ENCODE measurements at places on chromosomes 1 and 21. TPM values are rescaled to one million over a fixed set of nuclear protein-coding genes. Genes with fewer than 3 reads are reported as not detected.

Gene S100A14
- 0.46 TPM for total RNA-seq

Gene FCRL1
- total RNA-seq, result not detected

Gene NECTIN4
- 0.05 TPM for total RNA-seq

Gene LHX8
- not detected for total RNA-seq

Gene PRMT6
- total RNA-seq, result 9.7 TPM

Gene GPR153
- 0.26 TPM for total RNA-seq

Gene GSTM4
- total RNA-seq, result 8.2 TPM

Gene DRAM2
- 30.1 TPM for total RNA-seq

Gene DNAH14
- not detected for total RNA-seq

Gene ACOT11
- 0.99 TPM for total RNA-seq

Gene BACE2
- 1.1 TPM for total RNA-seq

GRCh38 chr1:161725908-161726472 is 4.6 kb downstream of the FCRLB start:
- H3K4me3 ChIP-seq, result peak overlapping the region; percentile 74
- peaks cover 50% of the 10 kb centered on the region for H3K4me1 ChIP-seq
- no peaks in the 10 kb centered on the region for H3K36me3 ChIP-seq
- H3K27ac ChIP-seq, result peak overlapping the region; percentile 26
- DNase-seq, result peak; percentile 39

DNA sequence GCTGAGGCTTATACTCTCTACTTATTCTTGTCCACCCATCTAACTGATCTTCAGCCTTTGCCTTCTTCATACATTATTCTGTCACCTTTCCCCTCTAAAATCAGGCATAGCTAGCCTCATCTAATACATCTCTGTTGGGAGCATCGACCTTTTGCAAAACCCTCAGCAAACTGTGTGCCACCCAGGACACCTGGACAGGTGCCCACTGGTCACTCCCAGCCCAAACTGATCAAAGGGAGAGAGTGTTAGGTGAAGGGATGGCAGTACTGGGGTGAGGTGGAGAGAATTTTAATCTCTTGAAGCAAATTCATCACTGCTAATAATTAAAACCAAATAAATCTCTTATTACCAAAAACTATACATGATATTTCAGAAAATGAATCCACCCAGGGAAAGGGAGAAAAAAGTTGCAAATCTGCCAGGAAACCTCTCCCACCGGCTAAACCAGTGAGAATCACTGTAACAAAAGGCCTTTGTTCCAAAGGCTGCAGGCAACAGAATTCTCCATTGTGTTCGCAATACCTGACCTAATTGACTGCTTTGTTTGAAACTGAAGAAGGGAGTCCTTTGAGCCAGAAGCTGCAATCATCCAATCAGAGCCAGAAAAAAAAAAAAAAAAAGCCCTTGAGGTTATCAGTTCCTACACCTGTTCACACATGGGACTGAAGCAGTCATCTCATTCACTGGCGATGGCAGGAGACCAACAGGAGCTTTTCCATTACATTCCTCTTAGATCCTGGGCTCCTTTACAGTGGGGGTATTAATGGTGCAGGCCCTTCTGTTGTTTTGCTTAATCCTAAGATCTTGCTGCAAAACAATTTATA is 172.6 kb downstream of the APP start:
- peaks cover 3% of the 10 kb centered on the region for H3K36me3 ChIP-seq
- H3K27ac ChIP-seq, result no peak overlapping the region
- no peaks in the 10 kb centered on the region for H3K27me3 ChIP-seq
- no peak for DNase-seq

DNA sequence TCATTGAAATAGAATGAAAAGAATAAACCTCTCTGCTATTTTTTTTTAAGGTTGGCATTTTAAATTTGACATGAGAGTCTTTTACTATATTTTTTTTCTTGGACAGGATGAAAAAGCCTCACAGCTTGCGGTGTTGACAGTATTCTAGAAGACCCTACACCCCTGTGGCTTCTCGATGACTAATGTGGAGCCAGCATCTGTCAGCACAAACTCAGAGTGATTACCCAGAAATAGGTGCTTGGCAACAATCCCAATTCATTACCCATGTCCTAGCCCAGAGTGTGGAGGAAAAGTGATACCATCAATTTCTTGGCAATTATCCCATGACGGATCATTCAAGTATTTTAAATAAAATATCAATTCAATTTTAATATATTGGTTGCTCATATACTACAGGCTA is 186.8 kb upstream of the MAP1LC3C start:
- no peak for DNase-seq
- H3K27me3 ChIP-seq, result no peaks in the 10 kb centered on the region
- no peak overlapping the region for H3K27ac ChIP-seq
- H3K4me3 ChIP-seq, result no peak overlapping the region

GRCh38 chr1:229230893-229231753 is 39.8 kb upstream of the RAB4A start:
- no peaks in the 10 kb centered on the region for H3K36me3 ChIP-seq
- H3K27me3 ChIP-seq, result no peaks in the 10 kb centered on the region
- no peak overlapping the region for H3K4me3 ChIP-seq
- peaks cover 4% of the 10 kb centered on the region for H3K4me1 ChIP-seq

- DNase-seq, result no peak
- H3K36me3 ChIP-seq, result no peaks in the 10 kb centered on the region
- no peak overlapping the region for H3K4me3 ChIP-seq
- no peak overlapping the region for H3K27ac ChIP-seq
Measured at GRCh38 chr1:68269637-68270430, 37.5 kb upstream of the WLS start.

DNA sequence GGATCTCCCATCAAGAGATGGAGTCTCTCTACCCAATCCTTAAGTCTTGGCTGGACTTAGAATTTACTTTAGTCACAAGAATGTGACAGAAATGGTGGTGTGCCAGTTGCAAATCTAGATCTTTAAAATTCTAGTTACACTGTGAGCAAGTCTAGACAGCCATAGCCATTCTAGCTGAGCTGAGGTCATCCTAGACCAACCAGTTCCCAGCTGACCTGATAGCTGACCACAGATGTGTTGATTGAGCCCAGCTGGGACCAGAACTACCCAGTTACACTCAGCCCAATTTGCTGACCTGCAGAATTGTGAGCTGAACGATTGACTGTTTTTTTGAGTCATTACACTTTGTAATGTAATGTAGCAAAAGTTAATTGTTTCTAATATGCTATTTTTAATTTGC is 251.8 kb downstream of the ADGRL2 start:
- H3K27ac ChIP-seq, result no peak overlapping the region
- H3K27me3 ChIP-seq, result no peaks in the 10 kb centered on the region
- H3K4me1 ChIP-seq, result no peaks in the 10 kb centered on the region
- no peak for DNase-seq
- H3K4me3 ChIP-seq, result no peak overlapping the region

GRCh38 chr1:193434319-193434718 is 247.9 kb upstream of the B3GALT2 start:
- H3K27ac ChIP-seq, result no peak overlapping the region
- no peak overlapping the region for H3K4me3 ChIP-seq
- peaks cover 24% of the 10 kb centered on the region for H3K36me3 ChIP-seq

GRCh38 chr1:170790175-170790574 is 126.2 kb downstream of the PRRX1 start:
- H3K27ac ChIP-seq, result no peak overlapping the region
- peaks cover 2% of the 10 kb centered on the region for H3K27me3 ChIP-seq
- no peaks in the 10 kb centered on the region for H3K4me1 ChIP-seq
- no peak overlapping the region for H3K4me3 ChIP-seq

DNA sequence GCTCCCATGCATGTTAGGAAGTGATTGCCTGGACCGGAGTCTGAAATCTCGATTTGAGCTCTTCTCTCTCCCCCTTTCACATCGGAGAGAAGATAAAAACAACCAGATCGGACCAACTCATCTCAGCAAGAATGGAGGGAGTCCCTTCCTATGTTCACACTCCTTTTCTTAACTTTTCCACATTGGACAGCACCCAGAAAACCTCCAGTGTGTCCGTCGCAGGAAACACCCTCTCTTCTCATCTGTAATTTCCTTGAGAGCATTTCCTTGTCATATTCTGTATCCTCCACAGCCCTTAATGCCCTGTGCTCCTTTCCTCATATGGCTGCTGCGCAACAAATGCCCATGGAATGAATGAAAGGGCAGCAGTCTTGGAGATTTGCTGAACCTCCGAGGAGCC is 1.5 kb upstream of the TDRD10 start:
- peaks cover 37% of the 10 kb centered on the region for H3K4me1 ChIP-seq
- H3K27me3 ChIP-seq, result peaks cover 42% of the 10 kb centered on the region
- no peak overlapping the region for H3K4me3 ChIP-seq
- no peaks in the 10 kb centered on the region for H3K36me3 ChIP-seq

GRCh38 chr1:221598122-221598521 is 143.8 kb downstream of the DUSP10 start:
- H3K27me3 ChIP-seq, result peaks cover 1% of the 10 kb centered on the region
- no peak overlapping the region for H3K4me3 ChIP-seq
- H3K4me1 ChIP-seq, result no peaks in the 10 kb centered on the region

- DNase-seq, result no peak
- H3K4me1 ChIP-seq, result no peaks in the 10 kb centered on the region
- H3K27me3 ChIP-seq, result peaks cover 17% of the 10 kb centered on the region
- no peaks in the 10 kb centered on the region for H3K36me3 ChIP-seq
Measured at GRCh38 chr1:234000557-234001041, 96.1 kb downstream of the SLC35F3 start.

- H3K4me1 ChIP-seq, result peaks cover 25% of the 10 kb centered on the region
- DNase-seq, result no peak
- H3K4me3 ChIP-seq, result no peak overlapping the region
- H3K27me3 ChIP-seq, result no peaks in the 10 kb centered on the region
- H3K36me3 ChIP-seq, result peaks cover 27% of the 10 kb centered on the region
Measured at GRCh38 chr1:197733324-197733723, 42.0 kb downstream of the DENND1B start.

DNA sequence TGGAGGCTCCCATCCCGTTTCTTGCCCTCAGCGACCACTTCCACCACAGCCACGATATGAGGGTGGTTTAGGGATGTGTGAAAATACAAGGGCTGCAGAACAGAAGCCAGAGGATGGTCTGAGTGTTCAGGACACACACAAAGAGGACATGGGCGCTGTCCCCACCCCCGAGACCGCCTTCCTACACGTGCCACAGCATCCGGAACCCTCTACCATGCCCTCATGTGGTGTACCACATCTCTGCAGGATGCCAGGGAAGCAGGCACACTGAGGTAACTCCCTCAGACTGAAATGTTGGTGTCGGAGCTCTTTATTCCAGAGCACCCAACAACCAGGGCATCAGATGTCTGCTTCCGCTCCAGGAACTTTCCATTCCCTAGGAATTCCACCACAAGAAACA is 23.1 kb downstream of the NPHP4 start:
- peaks cover 5% of the 10 kb centered on the region for H3K36me3 ChIP-seq
- H3K4me3 ChIP-seq, result no peak overlapping the region
- no peaks in the 10 kb centered on the region for H3K4me1 ChIP-seq
- H3K27me3 ChIP-seq, result no peaks in the 10 kb centered on the region

Data from activated CD4-positive, alpha-beta memory T cell treated with anti-CD3 and anti-CD28 coated beads for 36 hours (primary cell).